ENCODE measurements at places on chromosomes 2 and 18.

GRCh38 chr2:129619471-129619870 is 360.0 kb upstream of the RAB6C start:
- DNase-seq: no peak

DNA sequence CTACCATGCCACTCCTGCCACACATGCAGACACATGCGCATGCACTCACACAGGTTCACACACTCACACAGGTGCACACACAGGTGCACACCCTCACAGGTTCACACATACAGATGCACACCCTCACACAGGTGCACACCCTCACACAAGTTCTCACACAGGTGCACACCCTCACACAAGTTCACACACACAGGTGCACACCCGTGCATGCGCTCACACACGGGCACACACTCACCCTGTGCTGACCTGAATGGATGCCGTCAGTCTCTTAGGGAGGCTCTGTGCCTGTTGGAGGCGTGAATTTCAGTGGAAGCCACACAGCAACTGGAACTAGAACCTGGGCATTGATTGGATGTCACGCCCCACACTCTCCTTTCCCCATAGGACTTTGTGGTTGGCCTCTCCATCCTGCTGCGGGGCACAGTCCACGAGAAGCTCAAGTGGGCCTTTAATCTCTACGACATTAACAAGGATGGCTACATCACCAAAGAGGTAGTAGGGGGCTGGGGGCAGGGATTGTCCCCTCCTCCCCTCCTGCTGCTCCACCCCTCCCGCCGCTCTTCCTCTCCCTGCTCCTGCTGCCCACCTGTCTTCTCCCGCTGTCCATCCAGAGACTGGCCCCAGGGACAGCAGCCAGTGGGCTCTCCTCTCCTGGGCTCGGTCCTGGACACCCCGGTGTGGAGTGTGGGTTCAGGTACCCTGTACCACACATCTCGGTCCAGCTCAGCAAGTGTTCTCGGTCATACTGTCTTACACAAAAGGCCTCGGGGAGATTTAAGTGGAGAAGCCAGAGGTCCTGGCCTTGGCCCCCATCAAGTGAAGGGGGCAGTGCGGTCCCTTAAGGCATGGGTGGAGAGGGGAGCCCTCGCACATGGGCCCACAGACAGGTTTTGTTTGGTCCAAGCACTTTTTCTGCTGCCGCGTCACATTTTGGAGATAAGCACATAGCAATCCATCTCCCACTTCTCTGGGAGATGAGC is 21.0 kb upstream of the FAHD2A start:
- DNase-seq: no peak

DNA sequence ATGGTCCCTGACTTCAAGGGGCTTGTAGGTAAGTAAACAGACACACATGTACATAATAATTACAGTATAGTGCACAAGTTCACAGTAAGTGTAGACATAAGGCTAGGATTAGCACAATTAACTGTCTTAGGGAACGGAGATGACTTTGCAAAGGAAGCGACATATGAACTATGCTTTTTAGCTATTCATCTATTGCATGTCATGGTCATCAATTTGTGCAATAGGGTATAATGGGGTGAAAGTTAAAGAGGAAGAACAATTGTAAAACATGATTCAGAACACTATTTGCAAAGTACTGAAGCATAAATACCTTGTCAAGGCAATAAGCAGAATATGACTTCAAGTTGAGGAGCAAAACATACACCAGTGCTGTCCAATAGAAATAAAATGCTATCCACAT is 112.3 kb upstream of the SLC8A1 start:
- no peak for DNase-seq

DNA sequence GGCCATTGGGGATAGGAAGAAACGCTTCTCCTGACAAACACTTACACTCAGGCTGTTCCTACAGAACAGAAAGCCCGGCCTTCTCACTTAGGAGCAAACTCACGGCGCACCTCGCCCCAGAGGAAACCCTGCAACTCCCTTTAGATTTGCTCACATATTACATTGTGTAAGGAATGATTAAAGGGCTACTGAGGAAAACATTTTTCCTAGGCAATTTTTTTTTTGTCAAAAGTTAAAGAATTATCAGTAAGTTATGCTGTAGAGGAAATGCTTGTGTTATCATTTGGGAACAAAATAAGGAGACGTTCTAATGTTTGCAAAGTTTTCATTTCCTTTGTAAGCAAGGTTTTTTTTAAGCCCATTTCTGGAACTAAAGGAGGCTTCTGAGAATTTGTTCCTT is 264.1 kb downstream of the HDAC4 start:
- no peak for DNase-seq

- no peak for DNase-seq
Measured at GRCh38 chr2:239255628-239256349, 145.0 kb downstream of the HDAC4 start.

GRCh38 chr18:1147730-1148129 is 243.1 kb downstream of the ADCYAP1 start:
- no peak for DNase-seq

DNA sequence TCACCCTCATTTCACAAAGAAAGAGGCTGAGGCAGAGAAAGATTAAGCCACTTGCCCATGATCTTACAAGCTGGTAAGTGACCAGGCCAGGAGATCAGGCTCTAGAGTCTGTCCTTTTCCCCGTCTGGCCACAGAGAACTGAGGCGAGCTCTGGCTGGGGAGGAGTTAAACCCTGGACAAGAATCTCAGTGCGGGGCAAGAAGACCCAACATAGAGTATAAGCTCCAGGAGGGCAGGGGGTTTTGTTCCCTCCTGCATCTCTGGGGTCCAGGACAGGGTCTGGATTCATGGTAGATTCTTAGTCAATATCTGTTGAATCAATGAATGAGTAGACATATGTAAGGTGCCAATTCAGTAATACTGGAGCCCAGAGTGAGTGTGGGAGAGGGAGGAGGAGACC is 12.9 kb upstream of the INPP5D start:
- DNase-seq: no peak

GRCh38 chr2:162623888-162624287 is 214.7 kb downstream of the KCNH7 start:
- no peak for DNase-seq

DNA sequence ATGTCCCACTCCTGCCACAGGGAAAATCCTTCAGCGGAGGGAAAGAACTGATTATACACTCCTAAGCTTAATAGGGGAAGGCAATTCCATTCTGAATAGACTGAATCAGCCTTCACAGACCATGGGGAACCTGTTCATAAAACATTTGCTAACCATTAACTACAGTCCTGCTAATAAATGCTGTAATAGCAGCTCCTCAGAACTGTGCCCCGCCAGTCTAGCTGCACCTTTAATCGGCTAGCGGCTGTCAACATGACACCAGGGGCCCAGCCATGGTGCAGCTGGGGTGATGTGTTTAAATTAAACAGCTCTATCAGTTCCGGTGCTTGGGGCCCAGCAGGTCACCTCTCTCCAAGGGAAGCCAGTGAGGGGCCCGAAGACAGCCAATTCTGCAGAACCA is 77.8 kb downstream of the GALNT14 start:
- no peak for DNase-seq

- no peak for DNase-seq
Measured at GRCh38 chr2:126635736-126636135, 20.2 kb upstream of the GYPC start.

DNA sequence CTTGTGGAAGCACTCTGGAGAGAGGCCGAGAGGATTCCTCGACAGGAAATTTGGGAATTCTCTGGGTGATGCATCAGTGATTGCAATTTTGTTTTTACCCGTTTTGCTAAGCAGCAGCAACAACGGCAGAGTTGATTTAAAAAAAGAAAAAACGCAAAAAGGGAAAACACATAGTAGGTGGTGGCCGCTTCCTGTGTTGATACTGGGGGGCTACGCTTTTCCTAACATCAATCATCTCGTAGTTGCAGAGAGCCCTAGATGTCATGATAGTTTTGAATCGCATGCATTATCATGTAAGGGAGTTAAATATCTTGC is 271 bp upstream of the RBM43 start:
- DNase-seq: no peak

DNA sequence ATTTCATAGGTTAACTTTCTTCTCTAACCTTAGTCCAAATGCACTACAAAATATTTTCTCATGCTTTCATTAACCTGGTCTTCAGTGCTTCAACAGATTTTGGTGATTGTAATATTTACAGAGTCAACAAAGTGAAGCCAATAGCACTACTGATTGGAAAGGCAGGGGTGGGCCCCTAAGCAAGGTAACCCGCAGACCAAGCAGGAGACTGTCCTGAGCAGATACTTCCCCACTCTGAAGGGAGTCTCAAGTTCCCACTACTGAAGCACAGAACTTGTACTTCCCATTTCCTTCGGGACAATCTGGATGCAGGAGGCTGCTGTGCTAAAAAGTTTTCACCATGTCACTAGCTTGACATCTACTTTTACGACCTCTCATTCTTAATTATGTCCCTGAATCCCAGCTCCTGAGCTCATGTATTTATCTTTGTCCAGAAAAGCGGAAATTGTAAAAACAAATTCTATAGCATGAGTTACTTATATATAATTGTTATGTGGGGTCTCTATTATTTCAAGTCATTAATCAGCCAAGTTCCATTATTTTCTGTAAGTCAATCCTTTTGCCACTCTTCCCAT is 311.6 kb upstream of the REV1 start:
- no peak for DNase-seq

DNA sequence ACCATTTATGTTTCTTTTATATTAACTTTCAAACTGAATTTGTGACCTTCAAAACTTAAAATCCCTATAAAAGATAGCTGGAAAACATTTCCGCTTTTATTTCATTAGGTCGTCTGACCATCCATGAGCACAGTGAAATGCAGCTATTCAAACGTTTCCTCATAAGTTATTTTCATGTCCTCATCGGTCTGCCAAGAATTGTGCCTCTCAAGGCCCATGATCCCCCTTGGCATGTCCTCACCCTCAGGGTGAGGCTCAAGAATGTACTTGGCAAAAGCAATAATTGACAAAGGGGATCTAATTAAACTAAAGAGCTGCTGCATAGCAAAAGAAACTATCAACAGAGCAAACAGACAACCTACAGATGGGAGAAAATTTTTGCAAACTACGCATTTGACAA is 12.4 kb downstream of the SLC66A2 start:
- DNase-seq: no peak

DNA sequence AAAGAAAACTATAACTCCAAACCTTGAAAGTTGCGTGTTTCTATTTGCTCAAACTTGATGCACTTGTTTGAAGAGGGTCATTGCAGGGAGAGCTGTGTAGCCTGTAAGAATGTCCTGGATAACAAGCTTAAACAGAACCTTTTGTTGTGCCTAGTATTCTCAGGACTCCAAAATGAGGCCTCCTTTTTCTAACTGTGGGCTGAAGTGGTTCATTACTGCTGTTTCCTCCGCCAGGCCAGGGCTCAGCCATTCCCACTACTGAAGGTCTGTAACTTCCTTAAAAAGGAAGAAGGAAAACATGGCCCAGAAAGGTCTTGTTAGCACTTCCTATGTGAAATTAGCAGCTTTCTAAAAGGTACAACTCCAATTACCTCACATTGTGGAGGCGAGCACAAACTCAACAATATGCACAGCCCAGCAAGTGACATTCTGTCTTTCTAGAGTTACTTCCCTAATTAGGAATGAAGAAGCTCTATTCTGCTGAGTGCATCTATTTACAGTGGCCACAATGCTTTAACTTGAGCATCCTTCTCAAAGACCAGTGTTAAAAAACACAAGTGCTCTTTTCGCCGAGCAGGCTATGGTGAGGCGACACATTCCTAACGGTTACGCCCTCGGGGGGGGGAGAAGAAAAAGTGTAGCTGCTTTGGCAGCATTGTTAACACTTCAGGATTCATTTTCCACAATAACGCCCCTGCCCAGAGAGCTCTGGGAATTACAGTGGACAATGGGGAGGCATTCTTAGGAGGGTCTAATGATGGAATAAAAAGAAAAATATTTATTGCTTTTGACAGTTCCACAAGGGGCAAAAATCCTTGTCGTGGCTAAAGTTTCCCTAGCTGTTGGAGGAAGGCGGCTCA is 136.9 kb upstream of the SIX3 start:
- DNase-seq: no peak

DNA sequence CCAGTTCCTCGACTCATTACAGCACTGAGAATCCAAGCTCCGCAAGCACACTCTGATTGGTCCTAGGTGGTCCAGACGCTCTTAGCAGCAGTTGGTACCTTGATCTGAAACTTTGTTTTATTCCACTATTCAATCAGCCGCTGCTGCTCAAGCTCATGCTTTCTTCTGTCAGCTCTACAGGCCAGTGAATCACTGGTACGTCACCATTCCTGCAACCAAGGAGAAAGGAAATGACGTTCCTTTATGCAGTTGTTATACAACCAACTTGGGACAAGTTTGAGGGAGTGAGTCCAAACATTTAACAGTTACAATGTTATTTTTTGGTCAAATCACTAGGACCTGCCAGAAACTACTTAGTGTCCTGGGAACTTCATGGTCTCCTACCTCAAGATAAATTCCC is 398.8 kb upstream of the TMEFF2 start:
- no peak for DNase-seq

- no peak for DNase-seq
Measured at GRCh38 chr18:5824370-5824984, 70.8 kb downstream of the TMEM200C start.

- DNase-seq: no peak
Measured at GRCh38 chr2:217588266-217588665, 414.5 kb downstream of the TNS1 start.

- DNase-seq: no peak
Measured at GRCh38 chr2:121160366-121160765, 124.6 kb downstream of the TFCP2L1 start.

DNA sequence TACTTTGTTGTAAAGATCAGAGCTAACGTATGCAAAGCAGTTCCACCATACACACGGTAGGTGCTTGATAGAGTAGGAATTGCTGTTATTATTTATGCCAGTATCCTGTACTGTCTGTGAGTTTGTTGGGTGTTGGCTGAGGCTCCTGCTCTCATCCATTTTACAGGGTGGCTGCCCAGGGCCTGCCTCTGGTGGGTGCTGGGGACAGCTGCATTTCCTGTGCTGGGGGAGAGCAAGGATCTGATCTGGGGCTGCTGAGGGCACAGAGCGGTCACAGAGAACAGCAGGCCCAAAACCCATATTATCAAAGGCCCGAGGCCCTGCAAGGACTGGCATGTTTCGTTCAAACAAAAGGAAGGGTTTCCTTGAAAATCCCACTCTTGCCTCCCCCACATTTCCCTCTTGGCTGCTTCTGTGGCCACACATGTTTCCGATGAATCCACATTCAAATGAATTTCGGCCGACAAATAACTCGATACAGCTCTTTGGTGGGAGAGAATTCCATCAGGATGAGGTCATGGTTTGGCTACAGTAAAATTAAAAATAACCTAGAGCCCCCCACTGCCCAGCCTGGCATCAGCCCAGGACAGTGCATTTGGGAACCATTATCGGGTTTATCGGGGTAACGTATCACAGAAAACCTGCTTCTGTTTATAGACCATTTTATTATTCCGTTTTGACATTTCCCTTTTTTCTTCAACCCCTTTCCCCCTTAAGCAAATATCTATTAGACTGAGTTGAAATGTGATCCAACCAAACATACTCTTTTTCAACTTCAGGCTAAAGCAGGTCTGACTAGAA is 143.4 kb downstream of the CYRIA start:
- no peak for DNase-seq

- DNase-seq: no peak
Measured at GRCh38 chr2:206422493-206422892, 20.8 kb upstream of the ADAM23 start.

All from AG04450 (cell line).